ENCODE measurements at places on chromosomes 16 and 17.

DNA sequence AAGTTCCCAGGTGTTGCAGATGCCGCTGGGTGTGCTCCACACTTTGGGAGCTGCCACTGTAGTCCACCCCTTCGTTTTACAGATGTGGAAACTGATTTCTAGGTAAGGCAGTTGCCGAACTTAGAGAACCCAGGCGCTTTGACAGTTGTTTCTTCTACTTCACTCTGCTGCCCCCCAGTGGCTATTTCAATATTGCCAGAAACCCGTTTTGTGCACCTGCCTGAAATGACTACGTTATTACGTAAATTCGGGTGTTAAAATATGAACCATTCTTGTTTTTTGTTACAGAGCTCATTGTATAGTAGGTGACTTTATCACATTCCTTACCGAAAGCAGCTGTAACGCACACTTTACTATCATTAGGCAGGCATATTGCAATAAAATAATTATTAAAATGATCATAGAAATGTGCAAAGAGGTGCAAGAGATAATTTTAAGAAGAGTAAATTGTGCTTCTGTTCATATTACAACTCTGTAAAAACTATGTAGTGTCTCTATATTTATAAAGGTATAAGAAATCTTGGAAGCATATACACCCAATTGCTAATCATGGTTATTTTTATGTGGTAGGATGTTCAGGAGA lies 44.9 kb downstream of the OTOA start:
- DNase-seq, result peak; percentile 88

- DNase-seq, result no peak
Observed at GRCh38 chr16:13902677-13903076, 17.3 kb upstream of the ERCC4 start.

- no peak for DNase-seq
Observed at GRCh38 chr16:66290431-66290830, 76.1 kb upstream of the CDH5 start.

DNA sequence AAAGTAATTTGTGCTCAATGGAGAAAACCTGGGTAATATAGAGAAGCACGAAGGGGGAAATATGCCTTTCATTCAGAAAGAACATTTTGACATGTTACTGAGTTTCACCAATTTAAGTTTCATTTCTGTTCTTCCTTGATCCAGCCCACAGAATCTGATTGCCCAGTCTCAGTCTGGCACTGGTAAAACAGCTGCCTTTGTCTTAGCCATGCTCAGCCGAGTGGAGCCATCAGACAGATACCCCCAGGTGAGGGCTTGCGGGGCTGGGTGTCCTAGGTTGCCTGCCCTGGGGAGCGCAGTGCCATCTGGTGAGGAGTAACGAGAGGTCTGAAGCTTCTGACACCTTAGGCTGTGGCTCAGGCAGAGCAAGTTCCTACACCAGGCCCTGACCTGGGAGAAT lies 17.7 kb downstream of the DDX19A start:
- no peak for DNase-seq

- DNase-seq, result no peak
Observed at GRCh38 chr16:47317465-47318240, 143.2 kb downstream of the ITFG1 start.
